Aorta (tissue), 5 donors: ENCODE measurements at places on chromosomes 12 and 14. TPM values are rescaled to one million over a fixed set of nuclear protein-coding genes. Genes with fewer than 3 reads are reported as not detected.
A peak's percentile ranks its signal among the peaks of the same experiment; 100 is the strongest.

DNA sequence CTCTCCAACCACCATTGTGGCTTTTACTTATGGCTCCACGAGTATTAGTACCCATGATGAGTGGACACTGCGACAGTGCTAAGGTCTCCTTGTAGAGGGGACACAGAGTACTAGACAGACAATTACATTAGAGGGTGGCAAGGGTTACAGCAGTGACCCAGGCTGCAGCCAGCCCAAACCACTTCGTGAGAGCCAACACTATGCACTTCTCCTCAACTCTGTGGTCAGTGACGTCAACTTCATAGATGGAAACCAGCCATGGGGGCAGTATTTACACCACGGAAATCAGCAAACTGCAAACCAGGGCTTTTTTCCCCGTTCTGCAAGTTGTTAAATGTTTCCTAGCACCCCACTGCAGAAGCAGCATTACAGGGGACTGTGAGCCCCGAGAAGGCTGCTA lies 61.6 kb upstream of the ZFP36L1 start:
- H3K4me3 ChIP-seq = no peak overlapping the region
- no peaks in the 10 kb centered on the region for H3K36me3 ChIP-seq
- H3K4me1 ChIP-seq = no peaks in the 10 kb centered on the region
- DNase-seq = no peak
- H3K27ac ChIP-seq = no peak overlapping the region

The PNMA1 gene
- total RNA-seq = 36.7 TPM

DNA sequence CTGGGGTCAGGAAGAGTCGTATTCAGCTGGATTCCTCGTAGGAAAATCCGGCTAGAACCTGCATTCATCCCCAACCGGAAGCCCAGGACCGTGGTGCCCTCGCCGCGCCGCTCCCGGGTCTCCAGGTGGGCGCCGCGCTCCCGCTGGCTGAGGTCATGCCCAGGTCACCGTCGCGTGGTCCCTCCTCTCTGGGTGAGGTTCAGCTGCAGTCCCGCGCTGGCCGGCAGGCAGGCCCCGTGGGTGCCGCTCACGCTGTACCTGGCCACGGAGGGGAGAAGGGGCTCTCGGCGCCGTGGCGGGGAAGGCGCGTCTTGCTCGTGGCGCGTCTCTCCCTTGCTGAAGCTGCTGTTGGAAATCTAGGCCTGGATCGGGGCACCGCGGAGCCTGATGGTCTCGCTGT lies 44.5 kb downstream of the LRTM2 start:
- DNase-seq = no peak
- H3K4me3 ChIP-seq = no peak overlapping the region
- H3K27me3 ChIP-seq = no peaks in the 10 kb centered on the region
- H3K4me1 ChIP-seq = no peaks in the 10 kb centered on the region
- no peak overlapping the region for H3K27ac ChIP-seq

The RNASE4 gene
- total RNA-seq = 71.8 TPM

The AKAP6 gene
- total RNA-seq = 211 TPM

DNA sequence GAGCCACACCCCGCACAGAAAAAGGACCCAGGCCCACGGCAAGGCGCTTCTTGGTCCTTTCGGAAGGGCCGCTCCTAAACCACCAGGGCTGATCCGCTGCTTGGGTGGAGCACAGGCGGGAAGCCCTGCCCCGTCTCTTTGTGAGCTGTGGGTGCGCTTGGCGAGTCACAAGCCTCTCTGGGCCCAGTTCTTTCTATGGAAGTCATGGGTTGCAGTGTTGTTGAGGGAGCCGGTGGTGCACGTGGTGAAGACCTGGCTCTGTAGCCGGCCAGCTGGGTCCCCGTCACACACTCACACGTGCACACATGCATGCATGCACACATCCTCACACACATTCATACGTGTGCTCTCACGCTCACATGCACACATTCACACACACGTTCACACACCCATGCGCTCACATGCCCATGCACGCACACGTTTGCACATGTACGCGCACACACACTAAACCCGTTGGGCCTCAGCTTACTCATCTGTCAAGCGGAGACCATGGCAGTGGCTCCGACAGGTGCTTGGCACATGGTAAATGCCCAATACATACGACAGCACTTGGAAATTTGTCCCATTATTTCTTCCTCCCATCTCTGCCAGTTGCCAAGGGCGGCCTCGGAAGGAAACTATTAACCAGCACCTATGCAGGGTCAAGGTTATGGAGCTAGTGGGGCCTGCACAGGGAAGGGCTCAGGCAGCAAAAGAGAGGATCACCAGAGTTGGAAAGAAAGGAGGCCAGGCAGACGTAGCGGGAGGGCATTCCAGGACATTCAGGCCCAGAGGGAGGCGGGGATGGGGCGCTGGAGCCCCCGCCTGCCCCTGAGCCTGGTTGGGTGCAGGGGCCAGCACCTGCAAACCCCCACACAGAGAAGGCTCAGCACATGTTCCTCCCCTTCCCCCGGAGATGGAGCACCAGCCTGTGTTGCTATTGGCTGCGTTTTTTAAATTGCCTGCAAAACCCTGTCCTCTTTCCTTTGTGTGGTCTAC lies 96.9 kb downstream of the SETD3 start:
- no peaks in the 10 kb centered on the region for H3K4me1 ChIP-seq
- H3K27me3 ChIP-seq = no peaks in the 10 kb centered on the region
- H3K4me3 ChIP-seq = no peak overlapping the region
- H3K36me3 ChIP-seq = no peaks in the 10 kb centered on the region
- no peak for DNase-seq

DNA sequence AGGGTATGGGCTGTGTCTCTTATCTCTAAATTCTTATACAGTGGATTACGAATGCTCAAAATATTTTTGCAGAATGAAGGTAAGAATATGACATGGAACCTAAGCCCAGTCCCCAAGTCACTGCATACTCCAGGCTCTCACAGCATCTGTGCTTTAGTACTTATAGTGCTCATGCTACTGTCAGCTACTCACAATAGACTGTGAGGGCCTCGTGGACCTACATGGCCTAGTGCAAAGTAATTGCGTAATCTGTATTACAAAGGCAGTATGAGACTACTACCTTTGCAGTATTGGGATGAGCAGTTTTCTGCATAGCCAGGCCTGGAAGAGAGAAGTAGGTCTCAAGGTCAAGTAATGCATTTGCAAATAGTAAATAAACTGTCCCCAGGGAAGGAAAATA lies 27.9 kb downstream of the VWF start:
- no peak for DNase-seq
- no peak overlapping the region for H3K4me3 ChIP-seq
- H3K27ac ChIP-seq = no peak overlapping the region
- H3K4me1 ChIP-seq = peaks cover 4% of the 10 kb centered on the region
- no peaks in the 10 kb centered on the region for H3K36me3 ChIP-seq
- no peaks in the 10 kb centered on the region for H3K27me3 ChIP-seq

DNA sequence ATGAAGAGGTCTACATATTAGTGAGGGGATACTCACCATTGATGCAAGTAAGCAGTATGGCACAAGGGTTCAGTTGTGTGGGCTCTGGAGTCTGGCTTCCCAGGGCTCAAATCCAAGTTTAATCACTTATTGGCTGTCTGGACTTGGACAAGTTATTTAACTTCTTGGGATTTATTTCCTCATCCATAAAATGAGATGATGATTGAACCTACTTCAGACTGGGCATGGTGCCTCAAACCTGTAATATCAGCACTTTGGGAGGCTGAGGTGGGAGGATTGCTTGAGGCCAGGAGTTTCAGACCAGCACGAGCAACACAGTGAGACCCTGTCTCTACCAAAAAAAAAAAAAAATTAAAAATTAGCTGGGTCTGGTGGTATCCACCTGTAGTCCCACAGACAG lies 67.9 kb downstream of the KCNK10 start:
- H3K36me3 ChIP-seq = no peaks in the 10 kb centered on the region
- H3K4me3 ChIP-seq = no peak overlapping the region
- no peak for DNase-seq
- H3K27me3 ChIP-seq = peaks cover 4% of the 10 kb centered on the region

The MYH7 gene
- not detected for total RNA-seq

DNA sequence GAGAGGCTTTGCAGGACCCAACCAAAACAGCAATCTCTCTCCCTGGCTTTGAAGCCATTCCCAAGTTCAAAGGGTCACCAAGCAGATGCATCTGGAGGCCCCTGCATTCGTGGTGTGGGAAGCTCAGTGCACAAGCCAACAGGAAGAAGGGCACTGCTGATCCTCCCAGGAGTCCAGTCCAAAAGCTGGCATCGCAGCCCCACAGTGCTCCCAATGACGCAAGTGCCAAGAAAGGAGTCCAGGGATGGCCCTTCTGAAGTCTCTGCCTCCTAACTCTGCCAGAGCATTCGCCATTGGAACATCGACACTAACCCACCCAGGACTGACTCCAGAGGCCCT lies 25.1 kb downstream of the PXN start:
- no peaks in the 10 kb centered on the region for H3K27me3 ChIP-seq
- H3K4me1 ChIP-seq = no peaks in the 10 kb centered on the region
- no peak overlapping the region for H3K27ac ChIP-seq
- H3K36me3 ChIP-seq = no peaks in the 10 kb centered on the region

GRCh38 chr12:47785887-47786661 lies 13.0 kb downstream of the SLC48A1 start:
- H3K36me3 ChIP-seq = peaks cover 10% of the 10 kb centered on the region
- no peak for DNase-seq
- H3K4me3 ChIP-seq = no peak overlapping the region
- no peaks in the 10 kb centered on the region for H3K4me1 ChIP-seq

DNA sequence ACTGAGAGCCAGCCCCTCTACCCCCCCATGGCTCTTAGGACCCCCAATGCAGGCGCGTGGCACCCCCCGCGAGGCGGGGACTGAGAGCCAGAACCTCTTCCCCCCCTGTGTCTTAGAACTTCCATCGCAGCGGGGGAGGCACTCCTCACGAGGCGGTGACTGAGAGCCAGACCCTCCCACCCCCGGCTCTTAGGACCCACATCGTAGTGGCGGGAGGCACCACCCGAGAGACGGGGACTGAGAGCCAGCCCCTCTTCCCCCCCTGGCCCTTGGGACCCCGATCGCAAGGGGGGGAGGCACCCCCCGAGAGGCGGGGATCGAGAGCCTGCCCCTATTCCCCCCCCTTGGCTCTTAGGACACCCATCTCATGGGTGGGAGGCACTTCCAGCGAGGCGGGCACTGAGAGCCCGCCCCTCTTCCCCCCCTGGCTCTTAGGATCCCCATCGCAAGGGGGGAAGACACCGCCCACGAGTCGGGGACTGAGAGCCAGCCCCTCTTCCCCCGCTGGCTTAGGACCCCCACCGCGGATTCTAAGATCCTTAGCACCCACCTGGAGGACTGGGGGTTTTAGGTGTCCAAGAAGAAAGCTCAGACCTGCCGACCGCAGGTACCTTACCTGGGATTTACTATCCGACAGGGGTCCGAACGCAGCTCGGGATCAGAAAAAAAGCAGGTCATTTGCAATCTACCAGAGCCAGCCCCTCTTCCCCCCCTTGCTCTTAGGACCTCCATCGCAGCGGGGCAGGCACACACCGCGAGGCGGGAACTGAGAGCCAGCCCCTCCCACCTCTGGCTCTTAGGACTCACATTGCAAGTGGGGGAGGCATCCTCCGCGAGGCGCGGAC lies 44.9 kb downstream of the DDX11 start:
- no peaks in the 10 kb centered on the region for H3K36me3 ChIP-seq
- H3K27ac ChIP-seq = no peak overlapping the region
- peak; percentile 79 for DNase-seq
- H3K4me1 ChIP-seq = no peaks in the 10 kb centered on the region
- H3K27me3 ChIP-seq = no peaks in the 10 kb centered on the region
- H3K4me3 ChIP-seq = no peak overlapping the region

The AICDA gene
- total RNA-seq = not detected

DNA sequence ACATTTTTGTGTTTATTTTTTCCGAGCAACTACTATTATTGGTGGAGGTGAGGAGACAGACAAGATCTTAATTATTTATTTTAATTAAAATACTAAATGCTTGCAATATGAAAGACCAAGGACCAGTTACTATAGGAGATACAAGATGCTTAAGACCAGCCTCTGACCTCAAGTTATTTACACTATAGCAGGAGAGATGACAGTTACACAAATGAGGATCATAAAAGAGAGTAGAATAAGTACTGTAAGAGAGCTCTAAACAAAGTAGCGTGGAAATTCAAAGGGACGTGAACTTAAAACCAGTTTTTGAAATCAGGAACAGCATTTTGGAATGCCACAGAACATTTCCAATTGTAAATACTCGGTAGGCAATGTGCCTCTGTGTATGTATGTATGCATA lies 128.0 kb upstream of the ATF1 start:
- H3K36me3 ChIP-seq = no peaks in the 10 kb centered on the region
- H3K4me1 ChIP-seq = no peaks in the 10 kb centered on the region
- no peak for DNase-seq
- H3K4me3 ChIP-seq = no peak overlapping the region

- no peak overlapping the region for H3K27ac ChIP-seq
- no peaks in the 10 kb centered on the region for H3K27me3 ChIP-seq
- H3K4me1 ChIP-seq = peaks cover 6% of the 10 kb centered on the region
- H3K4me3 ChIP-seq = no peak overlapping the region
- no peak for DNase-seq
These were observed 177.1 kb downstream of the CACNA1C start for GRCh38 chr12:2229661-2230539.

The LMNTD1 gene
- total RNA-seq = not detected

The PPP1R1A gene
- 13.6 TPM for total RNA-seq

GRCh38 chr12:41512497-41512896 lies 324.4 kb downstream of the PDZRN4 start:
- no peaks in the 10 kb centered on the region for H3K27me3 ChIP-seq
- H3K36me3 ChIP-seq = no peaks in the 10 kb centered on the region
- H3K4me3 ChIP-seq = no peak overlapping the region

The RFC5 gene
- total RNA-seq = 5.7 TPM

GRCh38 chr12:16726879-16727278 lies 120.9 kb upstream of the LMO3 start:
- no peaks in the 10 kb centered on the region for H3K27me3 ChIP-seq
- DNase-seq = no peak
- no peak overlapping the region for H3K27ac ChIP-seq
- no peak overlapping the region for H3K4me3 ChIP-seq
- H3K4me1 ChIP-seq = no peaks in the 10 kb centered on the region

DNA sequence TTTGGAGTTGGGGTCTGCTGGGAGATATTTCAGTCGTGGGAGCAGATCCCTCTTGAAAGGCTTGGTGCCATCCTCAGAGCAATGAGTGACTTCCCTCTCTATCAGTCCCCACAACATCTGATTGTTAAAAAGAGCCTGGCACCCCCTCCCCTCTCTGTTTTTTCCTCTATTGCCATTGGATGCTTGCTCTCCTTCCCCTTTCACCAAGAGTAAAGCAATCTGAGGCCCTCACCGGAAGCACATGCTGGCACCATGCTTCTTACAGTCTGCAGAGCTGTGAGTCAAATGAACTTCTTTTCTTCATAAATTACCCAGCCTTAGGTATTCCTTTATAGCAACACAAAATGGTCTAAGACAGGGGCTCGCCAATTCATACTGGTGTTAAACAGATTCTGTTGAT lies 99.1 kb upstream of the CCND2 start:
- H3K4me1 ChIP-seq = no peaks in the 10 kb centered on the region
- no peak for DNase-seq
- peaks cover 1% of the 10 kb centered on the region for H3K27me3 ChIP-seq
- H3K4me3 ChIP-seq = no peak overlapping the region
- no peak overlapping the region for H3K27ac ChIP-seq

The STXBP6 gene
- 1.8 TPM for total RNA-seq

- H3K4me3 ChIP-seq = no peak overlapping the region
- peaks cover 4% of the 10 kb centered on the region for H3K4me1 ChIP-seq
- DNase-seq = no peak
- no peak overlapping the region for H3K27ac ChIP-seq
These were observed 483.5 kb downstream of the ATP23 start for GRCh38 chr12:58424735-58425392.
